Activated CD4-positive, alpha-beta T cell treated with anti-CD3 and anti-CD28 coated beads, Interleukin-2, Interleukin-6, amounts not matched to agents 100 ng/mL and 50 ng/mL, durations not matched to agents 16 hours and 8 hours (primary cell): ENCODE measurements at places on chromosomes 7 and 10.

GRCh38 chr10:95758351-95759025 lies 2.5 kb downstream of the ENTPD1 start:
- peak; percentile 65 for DNase-seq

DNA sequence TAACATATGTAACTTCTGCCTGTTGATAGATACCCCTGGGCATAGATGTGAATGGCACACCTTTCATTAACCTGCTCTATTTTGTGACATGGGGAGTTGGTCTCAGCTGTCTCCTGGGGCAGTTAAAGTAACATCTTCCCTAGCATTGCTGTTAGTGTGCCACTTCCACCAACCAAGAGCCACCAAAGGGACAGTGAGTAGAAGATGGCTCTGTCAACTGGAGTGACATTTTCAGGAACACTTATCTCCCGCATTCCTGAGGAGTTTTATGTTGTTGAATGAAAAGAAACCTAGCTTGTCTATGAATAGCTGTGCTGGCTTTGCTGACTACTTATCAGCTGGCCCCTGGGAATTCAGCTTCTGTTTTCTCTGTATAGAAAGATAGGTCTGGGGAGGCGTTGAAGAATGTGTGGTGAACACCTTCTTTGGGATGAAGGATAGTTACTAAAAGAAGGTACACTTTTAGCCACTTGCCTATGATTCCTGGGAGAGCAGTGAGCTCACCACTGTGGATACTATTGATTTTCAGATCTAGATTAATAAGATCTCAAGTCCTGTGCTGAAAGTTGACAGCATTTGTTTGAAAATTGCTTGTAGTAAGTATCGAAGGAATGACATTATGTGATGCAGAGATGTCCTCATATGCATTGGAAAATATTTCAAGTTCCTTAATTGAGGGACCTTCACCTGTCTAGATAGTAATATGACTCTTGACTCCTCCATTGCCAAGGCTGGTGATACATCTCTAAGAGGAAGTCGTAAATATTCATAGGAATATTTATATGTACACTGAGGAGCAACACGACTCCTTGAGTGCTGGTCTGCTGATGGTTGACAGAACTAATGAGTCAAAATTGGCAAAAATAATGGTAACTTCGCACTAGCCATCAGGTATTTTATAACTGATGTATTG lies 7.6 kb downstream of the STARD3NL start:
- no peak for DNase-seq

DNA sequence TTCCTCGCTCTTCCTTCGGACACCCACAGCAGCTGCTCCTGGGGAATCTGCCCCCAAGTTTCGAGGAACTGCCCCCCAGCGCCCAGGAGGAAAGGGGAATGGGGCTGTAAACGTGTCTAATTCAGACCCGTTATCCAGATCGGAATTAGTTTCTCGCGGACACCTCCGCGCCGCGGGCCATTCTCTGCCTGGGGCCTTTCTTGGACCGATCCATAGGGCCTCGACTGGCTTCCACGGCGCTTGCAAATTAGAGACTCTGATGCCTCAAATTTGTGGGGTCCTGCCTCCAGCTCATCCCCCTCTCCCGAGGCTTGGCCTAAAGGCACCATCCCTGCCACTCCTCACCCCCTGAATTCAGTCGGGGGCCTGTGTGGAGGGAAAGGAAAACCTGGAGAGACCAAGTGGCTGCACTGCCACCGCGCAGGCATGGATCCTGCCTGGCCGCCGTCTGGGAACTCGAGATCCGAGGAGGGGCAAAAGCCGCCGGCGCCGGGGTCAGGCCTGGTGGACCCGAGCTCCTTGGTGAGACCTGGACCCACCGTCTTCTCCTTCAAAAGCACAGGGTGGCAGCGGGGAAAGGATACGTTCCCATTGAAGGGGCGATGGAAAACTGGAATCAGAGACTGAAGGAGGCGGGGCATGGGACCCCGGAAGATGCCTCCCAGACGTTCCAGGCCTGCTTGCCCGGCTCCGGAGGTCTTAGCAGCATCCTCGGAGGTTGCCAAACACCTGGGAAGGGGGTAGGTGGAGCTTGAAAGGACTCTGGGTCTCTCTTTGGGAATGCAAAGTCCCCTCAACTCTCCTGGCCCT lies 13.7 kb downstream of the LBX1 start:
- DNase-seq, result no peak

DNA sequence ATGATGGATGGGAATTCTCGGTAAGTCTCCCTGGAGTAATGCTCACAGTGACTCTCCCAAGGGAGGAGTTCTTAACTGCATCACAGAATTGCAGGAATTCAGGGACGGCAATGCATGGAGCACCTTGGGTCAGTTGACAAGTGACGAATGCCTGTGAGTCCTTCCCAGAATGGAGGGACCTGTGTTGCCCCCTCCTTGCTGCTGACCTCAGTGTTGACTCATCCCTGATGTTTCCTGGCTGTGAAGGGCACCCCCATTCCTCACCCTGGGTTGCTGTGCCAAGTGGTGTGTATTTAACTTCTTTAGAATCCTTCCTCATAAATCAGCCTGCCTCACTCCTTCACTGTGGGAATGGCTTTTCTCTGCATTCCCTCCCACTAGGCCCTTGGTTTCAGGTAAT lies 98.9 kb downstream of the LRMDA start:
- no peak for DNase-seq

DNA sequence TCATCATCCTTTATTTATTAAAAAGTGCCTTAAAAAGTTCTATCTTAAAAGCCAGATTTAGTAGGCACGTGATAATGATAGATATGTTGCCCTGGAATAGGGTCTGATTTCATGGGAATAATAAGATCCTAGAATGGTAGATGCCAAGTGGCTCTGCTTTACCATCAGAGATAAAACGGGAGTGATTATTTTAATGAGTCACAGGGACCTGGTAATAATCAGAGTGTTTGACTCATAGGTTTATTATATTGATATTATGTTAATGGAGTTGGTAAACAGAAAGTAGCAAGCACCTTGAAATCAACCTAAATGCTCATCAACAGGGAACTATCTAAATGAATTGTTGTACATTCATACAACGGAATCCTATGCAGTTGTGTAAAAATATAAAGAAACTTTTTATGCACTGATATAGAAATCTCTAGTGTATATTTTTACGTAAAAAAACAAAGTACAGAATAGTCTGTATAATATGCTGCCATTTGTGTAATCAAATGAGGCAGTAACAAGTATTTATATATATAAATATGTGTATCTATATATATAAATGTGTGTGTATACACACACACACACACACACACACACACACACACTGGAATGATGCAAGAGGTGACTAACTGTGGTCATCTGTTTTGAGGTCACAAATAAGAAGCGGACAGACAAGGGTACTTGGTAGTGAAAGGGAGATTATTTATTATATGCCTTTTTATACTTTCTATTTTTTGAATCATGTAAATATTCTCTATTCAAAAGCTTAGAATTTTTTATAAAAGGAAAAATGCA lies 78.6 kb upstream of the DYNC1I1 start:
- DNase-seq, result no peak

DNA sequence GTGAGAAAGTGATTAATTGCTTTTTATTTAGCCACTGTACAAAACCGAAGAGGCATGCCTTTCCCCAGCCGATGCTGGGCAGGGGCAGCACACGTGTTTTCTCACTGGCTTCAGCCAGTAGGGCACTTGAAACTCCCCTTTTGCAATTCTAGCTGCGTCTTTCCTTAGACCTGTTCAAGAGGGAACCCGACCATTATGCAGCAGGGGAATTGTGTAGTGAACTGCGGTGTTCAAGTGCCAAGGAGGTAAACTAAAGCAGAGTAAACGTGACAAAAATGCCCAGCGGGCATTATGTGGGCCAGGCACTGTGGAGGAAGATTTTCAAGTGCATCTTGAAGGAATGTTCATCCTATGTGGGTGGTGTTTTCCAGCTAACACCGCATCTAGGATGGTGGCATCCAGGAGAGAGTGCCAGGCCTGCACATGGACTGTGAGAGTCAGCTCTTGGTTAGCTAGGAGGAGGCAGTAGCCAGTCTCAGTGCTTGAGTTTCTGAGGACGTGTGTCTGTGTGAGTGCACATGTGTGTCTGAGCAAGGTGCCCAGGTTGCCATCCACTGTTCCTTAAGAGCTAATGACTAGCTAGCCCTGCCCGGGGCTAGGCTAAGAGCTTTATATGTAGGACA lies 3.3 kb downstream of the WIPF3 start:
- no peak for DNase-seq
